ENCODE measurements at places on chromosomes 4 and X. TPM values are rescaled to one million over a fixed set of nuclear protein-coding genes. Genes with fewer than 3 reads are reported as not detected.

Gene AFAP1
- total RNA-seq, result 5.9 TPM

Gene UGT2A1
- not detected for total RNA-seq

Gene ZDHHC15
- total RNA-seq, result not detected

Gene ASB12
- total RNA-seq, result not detected

Gene MAGED4
- total RNA-seq, result not detected

All from T-helper 1 cell treated with Interleukin-12 subunit alpha and Interleukin-12 subunit beta and Interleukin-4 antibody, amounts not matched to agents 30 ng/mL and 1 ng/mL, for 36 hours (primary cell).